Stimulated activated CD8-positive, alpha-beta memory T cell treated with anti-CD3 and anti-CD28 coated beads, Interleukin-2, amount 100 ng/mL, for 1 hour (primary cell): ENCODE measurements at places on chromosomes 1 and 21.

GRCh38 chr1:232962761-232963745 lies 12.6 kb downstream of the NTPCR start:
- DNase-seq, result no peak

DNA sequence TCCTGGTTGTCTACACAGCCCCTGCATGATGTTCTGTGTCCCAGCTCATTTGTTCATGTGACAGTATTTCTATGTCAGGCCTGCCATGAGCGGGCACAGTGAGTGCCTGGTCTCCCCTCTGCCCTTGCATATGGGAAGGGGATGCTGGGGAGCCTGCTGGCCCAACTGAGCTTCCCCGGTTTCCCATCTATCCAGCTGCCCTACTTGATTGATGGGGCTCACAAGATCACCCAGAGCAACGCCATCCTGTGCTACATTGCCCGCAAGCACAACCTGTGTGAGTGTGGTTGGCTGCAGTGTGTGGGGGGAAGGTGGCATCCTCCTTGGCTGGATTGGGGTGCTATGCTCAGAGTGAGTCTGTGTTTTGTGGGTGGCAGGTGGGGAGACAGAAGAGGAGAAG lies 1.5 kb downstream of the GSTM4 start:
- no peak for DNase-seq

GRCh38 chr1:38194472-38194871 lies 147.9 kb upstream of the POU3F1 start:
- DNase-seq, result no peak

DNA sequence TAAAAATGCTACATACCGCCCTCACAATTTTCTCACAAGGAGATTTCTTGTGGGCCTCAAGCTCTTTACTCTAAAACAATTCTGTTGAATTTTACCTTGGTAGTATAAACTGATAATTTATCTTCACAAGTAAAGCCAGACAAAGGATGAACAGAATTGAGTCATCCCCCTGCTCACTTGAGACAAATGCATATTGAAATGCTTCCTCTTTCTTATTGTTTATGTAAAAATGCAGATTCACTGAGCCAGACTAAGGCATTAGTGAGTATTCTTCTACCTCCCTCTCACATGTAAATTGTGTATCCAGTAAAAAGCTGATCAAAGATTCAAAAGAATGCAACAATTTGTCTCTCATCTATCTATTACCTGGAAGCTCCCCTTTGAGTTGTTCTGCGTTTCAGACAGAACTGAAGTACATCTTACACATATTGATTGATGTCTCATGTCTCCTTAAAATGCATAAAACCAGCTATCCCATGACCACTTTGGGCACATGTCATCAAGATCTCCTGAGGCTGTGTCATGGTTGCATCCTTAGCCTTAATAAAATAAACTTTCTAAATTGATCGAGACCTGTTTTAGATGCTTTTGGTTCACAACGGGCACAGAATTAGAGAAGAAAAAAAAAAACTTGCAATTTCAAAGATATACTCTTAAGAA lies 743.1 kb upstream of the B3GALT2 start:
- DNase-seq, result no peak

GRCh38 chr1:218345673-218346390 lies 696 bp downstream of the TGFB2 start:
- DNase-seq, result no peak

DNA sequence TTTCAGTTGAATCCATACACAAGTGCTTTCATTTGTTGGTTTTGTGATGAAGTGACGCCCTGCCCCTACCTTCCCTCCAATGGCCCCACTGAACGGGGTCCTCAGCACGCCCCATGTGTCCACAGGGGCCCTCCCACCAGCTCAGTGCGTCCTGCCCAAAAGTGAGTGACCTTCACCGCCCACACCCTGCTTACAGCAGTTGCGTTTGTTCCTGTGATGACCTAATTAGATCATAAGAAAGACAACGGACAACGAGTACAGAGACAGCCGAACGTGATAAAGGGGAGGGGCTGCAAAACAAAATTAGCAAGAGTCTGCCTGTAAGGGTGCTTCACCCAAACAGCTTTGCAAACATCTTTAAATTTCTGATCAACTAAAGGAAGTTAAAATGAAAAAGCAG lies 38.2 kb upstream of the RIPK4 start:
- DNase-seq, result no peak

GRCh38 chr1:56446531-56447098 lies 132.7 kb downstream of the PLPP3 start:
- no peak for DNase-seq

DNA sequence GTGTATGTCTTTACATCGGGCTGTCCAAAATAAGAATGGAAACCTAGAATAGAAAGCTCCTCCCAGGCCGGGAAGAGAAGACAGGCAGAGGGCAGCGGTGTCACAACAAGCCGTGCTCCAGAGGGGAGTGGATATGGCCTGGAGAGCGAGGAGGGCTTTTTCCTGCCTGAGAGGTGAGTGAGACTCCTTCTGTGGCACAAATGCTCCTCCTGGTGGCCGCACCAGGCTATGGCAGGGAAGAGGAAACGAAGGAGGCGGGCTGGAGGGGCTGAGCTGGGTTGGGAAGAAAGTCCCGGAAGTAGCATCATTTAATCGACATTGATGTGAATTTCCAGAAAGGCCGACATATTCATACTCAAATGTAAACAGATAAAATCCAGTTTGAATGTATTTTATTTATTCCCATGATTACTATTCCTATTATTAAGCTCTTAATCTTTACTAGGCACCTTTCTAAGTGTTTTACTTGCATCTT lies 54.7 kb downstream of the MEF2D start:
- peak; percentile 57 for DNase-seq
